Aorta (tissue), 5 donors: ENCODE measurements at places on chromosomes 13 and 19. TPM values are rescaled to one million over a fixed set of nuclear protein-coding genes. Genes with fewer than 3 reads are reported as not detected.

The PEAK3 gene
- total RNA-seq = 1.5 TPM

The CCDC70 gene
- total RNA-seq = not detected

The FARP1 gene
- total RNA-seq = 39.0 TPM

The DZIP1 gene
- 17.4 TPM for total RNA-seq

The NCAN gene
- total RNA-seq = not detected

The CAMSAP3 gene
- total RNA-seq = not detected

The ASF1B gene
- 2.0 TPM for total RNA-seq

The CD79A gene
- 1.3 TPM for total RNA-seq

The ZNF177 gene
- total RNA-seq = 3.6 TPM

The AXL gene
- 106 TPM for total RNA-seq

The TMEM238 gene
- total RNA-seq = 2.4 TPM

The PRKD2 gene
- total RNA-seq = 42.2 TPM

The PSG1 gene
- not detected for total RNA-seq

The LGALS14 gene
- total RNA-seq = not detected

The CDADC1 gene
- total RNA-seq = 9.9 TPM

The KIR3DL2 gene
- not detected for total RNA-seq

The RAB8A gene
- total RNA-seq = 51.3 TPM

The C19orf47 gene
- 16.9 TPM for total RNA-seq

The UHRF1 gene
- 3.9 TPM for total RNA-seq

The RAB20 gene
- total RNA-seq = 18.8 TPM

The PODNL1 gene
- 9.8 TPM for total RNA-seq

The S1PR5 gene
- total RNA-seq = 0.39 TPM

The HSD11B1L gene
- 5.7 TPM for total RNA-seq

The CLEC17A gene
- not detected for total RNA-seq

The CPT1C gene
- total RNA-seq = 6.5 TPM

The CTXN1 gene
- total RNA-seq = 1.9 TPM

The NLRP9 gene
- total RNA-seq = not detected

The CCDC61 gene
- total RNA-seq = 24.0 TPM

The LGALS4 gene
- 2.9 TPM for total RNA-seq
